Left ventricle myocardium inferior (tissue), 1 donor: ENCODE measurements at places on chromosomes 12 and 14. TPM values are rescaled to one million over a fixed set of nuclear protein-coding genes. Genes with fewer than 3 reads are reported as not detected.

The EIF2B1 gene
- total RNA-seq: 27.9 TPM

- H3K36me3 ChIP-seq: peaks cover 8% of the 10 kb centered on the region
- H3K27ac ChIP-seq: peak overlapping the region; percentile 99
Observed at GRCh38 chr14:91511043-91511383, 903 bp upstream of the PPP4R3A start.

DNA sequence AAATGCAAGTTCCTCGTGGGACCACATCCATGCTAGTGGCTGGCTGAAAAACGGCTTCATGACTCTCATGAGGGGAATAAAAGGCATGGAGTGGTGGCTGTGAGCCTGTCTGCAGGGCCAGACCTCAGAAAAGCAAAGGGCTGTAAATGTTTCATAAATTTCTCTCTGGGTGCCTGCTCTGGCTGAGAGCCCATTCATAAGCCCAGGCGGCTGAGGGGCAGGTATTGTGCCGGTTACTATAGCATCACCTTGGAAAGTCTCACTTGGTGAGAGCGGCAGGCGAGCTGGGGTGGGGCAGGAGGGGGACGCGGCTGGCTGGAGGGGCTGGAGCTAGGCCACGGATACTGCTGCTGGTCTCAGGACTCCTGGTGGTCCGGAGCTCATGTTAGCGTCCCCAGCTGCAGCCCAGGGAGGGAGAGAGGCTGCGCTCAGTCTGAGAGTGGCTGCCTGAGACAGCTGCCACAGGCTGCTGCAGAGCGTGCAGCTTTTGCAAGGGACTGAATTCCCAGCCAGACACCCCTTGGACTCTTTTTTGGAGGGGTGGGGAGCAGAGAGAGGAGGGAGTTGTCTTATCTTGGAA, at the start of gene SLC17A8:
Gene SLC17A8 (plus strand): TSS at position 431 of the 580 bp plus-strand sequence. CDS start 318 bp downstream, outside the sequence.
- no peak within 1 kb of the TSS for H3K4me3 ChIP-seq
- H3K27ac ChIP-seq: no peak within 1 kb of the TSS
- no peak for DNase-seq
- H3K36me3 ChIP-seq: no peaks in the 10 kb centered on the region
- H3K4me1 ChIP-seq: peaks cover 15% of the 10 kb centered on the region
- H3K27me3 ChIP-seq: peaks cover 52% of the 10 kb centered on the region

DNA sequence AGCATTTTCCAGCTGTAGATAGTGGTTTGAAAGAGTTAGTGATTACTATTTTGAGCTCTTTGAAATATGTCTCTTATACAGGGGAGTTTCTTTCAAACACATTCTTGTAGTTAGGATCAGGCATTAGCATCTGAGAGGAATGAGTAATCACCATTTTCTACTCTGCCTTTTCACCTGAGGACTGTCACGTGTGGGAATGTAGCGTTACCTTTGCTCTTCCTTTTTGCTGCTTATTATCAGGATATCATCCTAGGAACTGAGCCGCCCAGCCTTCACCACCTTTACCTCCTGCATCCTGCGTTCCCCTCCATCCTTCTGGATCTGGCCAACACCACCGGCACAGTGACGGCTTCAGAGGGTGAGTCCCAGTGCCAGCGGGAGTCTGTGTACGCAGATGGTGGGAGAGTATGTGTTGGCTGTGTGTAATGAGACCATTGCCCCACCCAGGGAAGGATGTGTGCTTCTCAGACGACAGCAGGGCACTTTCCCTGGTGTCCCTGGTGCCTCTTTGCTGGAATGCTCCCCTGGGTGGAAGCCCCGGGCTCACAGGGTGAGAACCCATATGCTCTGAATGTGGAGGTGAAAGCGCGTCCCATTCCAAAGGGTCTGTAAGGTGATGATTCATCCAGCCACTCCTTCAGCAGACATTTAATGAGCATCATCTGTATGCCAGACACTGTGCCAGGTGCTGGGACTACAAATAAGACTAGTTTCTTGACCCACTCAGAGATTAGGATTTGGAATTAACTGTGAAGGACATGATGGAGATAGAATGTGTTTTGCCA, 27.5 kb downstream of the GSG1 start:
- H3K27ac ChIP-seq: no peak overlapping the region
- no peak for DNase-seq
- H3K4me3 ChIP-seq: no peak overlapping the region
- no peaks in the 10 kb centered on the region for H3K27me3 ChIP-seq

DNA sequence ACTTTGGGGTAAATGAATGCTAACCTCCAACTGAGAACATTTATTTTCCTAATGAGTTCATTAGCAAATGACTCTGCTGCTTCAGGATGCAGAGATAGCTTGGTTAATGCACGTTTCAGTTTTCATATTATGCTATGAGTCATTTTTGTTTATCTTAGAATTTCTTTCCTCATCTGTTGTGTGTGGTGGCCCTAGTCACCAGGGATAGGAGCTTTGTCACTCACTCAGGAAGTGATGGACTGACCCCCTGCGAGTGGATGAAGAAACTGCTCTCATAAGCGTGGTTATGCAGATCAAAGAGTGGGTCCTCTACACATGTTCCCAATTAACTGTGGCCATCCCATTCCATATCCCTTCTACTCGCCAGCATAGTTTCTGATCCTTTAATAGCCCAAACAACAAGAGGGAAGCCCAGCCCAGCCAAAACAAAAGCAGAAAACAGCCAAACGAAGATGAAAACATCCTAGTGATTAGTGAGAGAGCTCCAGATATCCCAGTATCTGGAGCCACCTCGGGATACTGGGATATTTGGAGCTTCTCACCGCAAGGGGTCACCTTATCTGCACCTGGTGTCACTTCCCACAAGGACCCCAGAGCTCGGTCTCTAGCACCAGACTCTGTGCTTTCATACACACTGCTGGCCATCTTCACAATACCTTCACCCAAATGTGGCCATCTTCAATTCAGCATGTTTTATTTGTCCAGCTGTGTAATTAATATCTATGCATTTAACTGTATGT, 8.6 kb downstream of the TC2N start:
- no peaks in the 10 kb centered on the region for H3K36me3 ChIP-seq
- H3K4me3 ChIP-seq: no peak overlapping the region
- H3K27me3 ChIP-seq: peaks cover 34% of the 10 kb centered on the region
- peaks cover 8% of the 10 kb centered on the region for H3K4me1 ChIP-seq

DNA sequence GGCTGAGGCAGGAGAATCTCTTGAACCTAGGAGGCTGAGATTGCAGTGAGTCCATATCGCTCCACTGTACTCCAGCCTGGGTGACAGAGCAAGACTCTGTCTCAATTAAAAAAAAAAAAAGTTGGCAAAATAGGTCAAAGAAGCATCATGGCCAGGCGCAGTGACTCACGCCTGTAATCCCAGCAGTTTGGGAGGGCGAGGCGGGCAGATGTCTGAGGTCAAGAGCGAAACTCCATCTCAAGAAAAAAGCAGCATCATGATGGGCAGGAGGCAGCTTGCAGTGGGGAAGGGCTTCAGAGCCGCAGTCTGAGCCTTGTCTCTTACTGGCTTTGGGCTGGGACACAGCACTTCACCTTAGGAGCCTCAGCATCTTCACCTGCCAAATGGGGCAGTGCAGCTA, 21.4 kb downstream of the TEAD4 start:
- no peak for DNase-seq
- H3K27me3 ChIP-seq: no peaks in the 10 kb centered on the region
- H3K4me3 ChIP-seq: no peak overlapping the region
- H3K4me1 ChIP-seq: peaks cover 26% of the 10 kb centered on the region

- peaks cover 41% of the 10 kb centered on the region for H3K4me1 ChIP-seq
- peak overlapping the region; percentile 17 for H3K27ac ChIP-seq
- H3K27me3 ChIP-seq: no peaks in the 10 kb centered on the region
- DNase-seq: no peak
- no peak overlapping the region for H3K4me3 ChIP-seq
- no peaks in the 10 kb centered on the region for H3K36me3 ChIP-seq
Observed at GRCh38 chr14:70935135-70935534, 27.9 kb downstream of the PCNX1 start.

- no peak overlapping the region for H3K4me3 ChIP-seq
- no peak overlapping the region for H3K27ac ChIP-seq
- H3K4me1 ChIP-seq: no peaks in the 10 kb centered on the region
- no peaks in the 10 kb centered on the region for H3K36me3 ChIP-seq
Observed at GRCh38 chr12:63292471-63293221, 141.6 kb upstream of the AVPR1A start.

DNA sequence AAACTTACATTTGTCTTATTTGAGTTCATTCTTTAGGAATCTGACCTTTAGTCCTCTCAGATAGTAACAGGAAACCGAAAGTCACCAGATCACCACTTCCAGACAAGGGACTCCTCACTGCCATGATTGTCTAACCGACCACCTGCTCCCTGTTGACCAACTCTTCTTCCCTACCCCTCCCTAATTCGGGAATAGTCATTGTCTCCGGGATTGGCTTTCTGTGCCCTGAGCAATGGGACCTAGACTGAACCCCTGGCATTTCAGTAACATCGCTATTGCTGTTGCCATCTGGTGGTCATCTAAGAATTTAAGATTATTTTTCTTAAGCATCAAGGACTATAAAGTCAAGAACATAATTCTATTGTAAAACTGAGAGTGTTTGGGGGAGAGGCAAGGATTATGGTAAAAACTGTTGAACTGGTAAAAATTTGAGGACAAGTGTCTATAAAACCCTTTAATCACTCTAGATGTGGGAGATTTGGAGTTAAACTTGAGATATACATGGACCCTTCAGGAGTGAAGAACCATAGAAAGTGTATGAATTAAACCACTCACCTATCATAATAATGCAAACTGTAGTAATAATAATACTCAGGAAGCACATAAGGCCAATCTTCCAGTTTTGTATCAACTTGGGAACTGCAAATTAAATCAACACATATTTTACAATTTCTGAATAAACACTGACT, 6.3 kb downstream of the CLEC2A start:
- DNase-seq: no peak
- no peaks in the 10 kb centered on the region for H3K27me3 ChIP-seq
- H3K4me3 ChIP-seq: peak overlapping the region; percentile 34
- no peaks in the 10 kb centered on the region for H3K4me1 ChIP-seq
- no peaks in the 10 kb centered on the region for H3K36me3 ChIP-seq

- no peak overlapping the region for H3K4me3 ChIP-seq
- no peak for DNase-seq
- H3K27me3 ChIP-seq: no peaks in the 10 kb centered on the region
Observed at GRCh38 chr14:86826661-86827060, 1166.3 kb downstream of the GALC start.

DNA sequence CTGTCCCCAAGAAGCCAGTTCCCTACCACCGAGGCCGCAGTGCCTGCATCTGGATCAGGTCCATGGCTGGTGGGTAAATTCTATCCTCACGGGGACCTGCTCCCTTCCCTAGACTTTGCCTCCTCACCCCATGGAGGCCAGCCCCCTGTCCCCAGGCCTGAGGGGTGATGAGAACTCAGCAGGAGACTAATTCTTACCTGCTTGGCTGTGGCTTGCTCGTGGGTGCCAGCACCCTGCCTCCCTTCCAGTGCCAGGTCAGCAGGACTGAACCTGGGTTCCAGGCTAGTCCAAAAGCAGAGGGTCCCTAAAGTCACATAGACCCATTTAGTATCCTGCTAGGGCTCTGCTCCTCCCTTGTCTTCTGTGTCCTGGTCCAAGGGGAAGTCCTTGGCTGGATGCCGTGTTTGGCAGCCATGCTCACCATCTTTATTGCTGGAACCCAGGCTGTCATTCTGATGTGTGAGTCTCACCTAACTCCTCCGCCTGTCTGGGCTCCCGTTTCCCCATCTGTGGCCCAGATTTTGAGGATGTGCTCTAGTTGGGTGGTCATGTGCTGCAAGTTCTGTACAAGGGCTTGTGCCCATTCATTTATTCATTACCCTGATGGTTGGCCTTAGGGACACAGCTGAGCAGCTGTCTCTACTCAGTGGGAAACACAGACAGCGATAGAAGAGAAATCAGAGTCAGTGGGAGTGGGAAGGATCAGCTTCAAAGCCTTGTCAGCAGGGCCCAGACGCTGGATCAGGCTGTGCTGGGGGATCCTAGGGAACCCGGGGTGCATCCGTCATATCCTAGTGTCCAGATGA, 949 bp downstream of the PLBD2 start:
- peaks cover 34% of the 10 kb centered on the region for H3K4me1 ChIP-seq
- H3K27me3 ChIP-seq: no peaks in the 10 kb centered on the region
- peak overlapping the region; percentile 91 for H3K4me3 ChIP-seq
- peak; percentile 70 for DNase-seq

The BHLHE41 gene
- total RNA-seq: 33.4 TPM

GRCh38 chr12:93902736-93903562, 225.8 kb downstream of the CRADD start:
- H3K27ac ChIP-seq: no peak overlapping the region
- no peak overlapping the region for H3K4me3 ChIP-seq
- DNase-seq: no peak

GRCh38 chr12:105980533-105980932, 158.2 kb downstream of the NUAK1 start:
- peak overlapping the region; percentile 16 for H3K27ac ChIP-seq
- H3K36me3 ChIP-seq: no peaks in the 10 kb centered on the region
- no peak for DNase-seq
- H3K4me3 ChIP-seq: no peak overlapping the region

DNA sequence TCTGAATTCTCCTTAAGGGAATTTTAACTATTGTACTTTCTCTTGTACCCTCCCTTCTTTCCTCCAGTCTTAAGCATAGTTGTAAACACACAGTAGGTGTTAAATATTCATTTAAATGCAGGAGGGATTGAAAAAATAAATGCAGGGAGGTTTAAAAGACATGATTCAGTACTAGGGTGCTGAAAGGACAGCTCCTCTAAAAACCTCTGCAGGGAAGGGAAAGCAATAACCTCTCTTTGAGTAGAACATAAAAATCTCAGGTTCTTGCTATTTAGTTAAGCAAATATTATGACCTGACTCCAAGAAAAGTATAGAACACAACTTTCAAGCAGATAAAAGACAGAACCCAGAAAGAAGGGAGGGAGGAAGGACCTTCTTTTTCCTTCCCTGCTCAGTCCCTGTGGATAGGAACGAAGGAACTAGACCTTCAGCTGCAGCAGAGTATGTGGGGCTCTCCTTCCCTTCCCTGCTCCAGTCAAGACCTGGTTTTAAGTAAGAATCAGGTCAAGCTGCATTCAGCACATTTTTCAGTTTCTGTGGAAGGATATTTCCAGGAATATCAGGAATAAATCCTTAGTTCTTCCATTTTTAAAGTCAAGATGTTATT, 4.7 kb downstream of the MAP3K9 start:
- DNase-seq: no peak
- peaks cover 16% of the 10 kb centered on the region for H3K4me1 ChIP-seq
- H3K27ac ChIP-seq: no peak overlapping the region
- H3K4me3 ChIP-seq: no peak overlapping the region

DNA sequence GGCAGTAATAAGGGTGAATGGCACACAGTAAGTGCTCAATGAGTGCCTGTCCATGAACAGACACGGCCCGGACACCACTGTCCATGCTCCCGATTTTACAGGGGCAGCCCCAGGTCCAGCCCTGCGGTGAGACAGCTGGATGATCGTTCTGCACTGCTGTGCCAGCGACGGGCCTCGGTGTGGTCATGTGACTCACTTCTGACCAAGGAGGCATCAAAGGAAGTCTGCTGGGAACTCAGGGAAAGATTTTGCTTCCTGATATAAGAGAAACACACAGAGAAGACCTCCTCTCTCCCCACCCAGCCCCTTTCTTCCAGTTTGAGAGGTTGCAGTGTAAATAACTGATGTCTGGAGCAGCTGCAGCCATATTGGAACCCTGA, 126.6 kb downstream of the SCARB1 start:
- H3K4me1 ChIP-seq: peaks cover 26% of the 10 kb centered on the region
- H3K4me3 ChIP-seq: no peak overlapping the region
- no peak for DNase-seq

GRCh38 chr12:16587514-16587913, 18.4 kb downstream of the LMO3 start:
- peak overlapping the region; percentile 63 for H3K27ac ChIP-seq
- H3K36me3 ChIP-seq: no peaks in the 10 kb centered on the region
- H3K4me3 ChIP-seq: no peak overlapping the region
